ENCODE measurements at places on chromosomes 1 and 21.
A peak's percentile ranks its signal among the peaks of the same experiment; 100 is the strongest.

- DNase-seq, result peak; percentile 80
Measured at GRCh38 chr1:152141971-152142584, 16.9 kb downstream of the RPTN start.

DNA sequence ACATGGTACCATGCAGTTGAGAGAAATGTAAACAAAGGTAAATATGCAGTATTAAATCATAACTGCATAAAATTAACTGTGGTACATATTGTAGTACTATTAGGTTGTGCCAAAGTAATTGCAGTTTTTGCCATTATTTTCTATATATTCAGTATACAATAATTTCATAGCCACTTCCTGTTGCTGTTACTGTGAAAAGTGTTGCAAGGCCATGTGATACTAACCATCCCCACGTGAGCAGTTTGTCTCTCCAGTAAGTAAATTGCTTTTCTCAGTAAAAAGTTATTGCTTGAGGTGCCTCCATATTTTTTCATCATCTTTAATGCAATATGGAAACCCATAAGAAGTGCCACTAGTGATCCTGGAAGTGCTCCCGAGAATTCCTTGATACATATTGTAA lies 19.6 kb upstream of the METTL18 start:
- no peak for DNase-seq

DNA sequence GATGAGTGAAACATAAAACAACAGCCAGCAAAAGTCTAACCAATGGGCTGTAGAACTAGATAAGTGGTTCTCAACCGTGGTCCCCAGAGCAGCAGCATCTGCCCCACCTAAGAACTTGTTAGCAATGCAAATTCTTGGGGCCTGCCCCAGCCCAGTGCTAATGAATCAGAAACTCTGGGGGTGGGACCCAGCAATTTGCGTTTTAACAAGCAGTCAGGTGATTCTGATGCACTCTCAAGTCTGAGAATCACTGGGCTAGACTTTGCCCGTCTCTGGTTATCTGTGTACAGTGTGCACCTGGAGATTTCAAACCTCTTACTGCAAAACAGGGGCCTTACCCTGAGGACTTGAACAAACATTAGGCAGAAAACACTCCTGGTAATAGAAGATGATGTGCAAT lies 66.5 kb downstream of the PLXNA2 start:
- no peak for DNase-seq

DNA sequence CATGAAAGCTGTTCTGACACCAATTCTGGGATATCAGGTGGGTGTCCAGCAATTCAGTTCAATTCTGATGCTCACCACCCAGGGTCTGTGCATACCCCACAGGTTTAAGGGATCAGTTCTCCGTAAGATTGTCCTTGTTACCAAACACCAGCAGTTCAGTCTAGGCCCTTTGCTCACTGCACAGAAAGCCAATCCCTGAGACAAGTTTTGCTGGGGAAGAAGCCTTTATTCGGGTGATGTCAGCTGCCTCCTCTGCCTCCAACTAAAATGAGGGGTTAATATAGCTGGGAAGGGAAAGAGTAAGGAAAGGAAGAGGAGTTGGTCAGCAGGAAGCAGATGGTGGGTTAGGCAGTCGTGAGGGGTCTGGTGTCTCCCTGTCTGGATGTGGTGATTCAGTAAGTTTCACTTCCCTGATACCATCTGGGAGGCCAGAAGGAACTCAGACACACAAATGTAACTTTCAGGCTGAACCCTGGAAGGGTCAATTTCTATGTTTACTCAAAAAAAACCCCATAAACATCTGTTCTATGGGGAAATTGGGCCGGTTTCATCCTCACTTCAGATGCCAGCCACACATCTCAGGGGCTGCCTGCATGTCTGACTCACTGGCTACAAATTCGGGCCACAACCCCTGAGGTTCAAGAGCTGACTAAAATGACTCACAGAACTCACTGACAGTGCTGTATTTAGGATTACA lies 83.3 kb upstream of the PGBD5 start:
- DNase-seq, result no peak

DNA sequence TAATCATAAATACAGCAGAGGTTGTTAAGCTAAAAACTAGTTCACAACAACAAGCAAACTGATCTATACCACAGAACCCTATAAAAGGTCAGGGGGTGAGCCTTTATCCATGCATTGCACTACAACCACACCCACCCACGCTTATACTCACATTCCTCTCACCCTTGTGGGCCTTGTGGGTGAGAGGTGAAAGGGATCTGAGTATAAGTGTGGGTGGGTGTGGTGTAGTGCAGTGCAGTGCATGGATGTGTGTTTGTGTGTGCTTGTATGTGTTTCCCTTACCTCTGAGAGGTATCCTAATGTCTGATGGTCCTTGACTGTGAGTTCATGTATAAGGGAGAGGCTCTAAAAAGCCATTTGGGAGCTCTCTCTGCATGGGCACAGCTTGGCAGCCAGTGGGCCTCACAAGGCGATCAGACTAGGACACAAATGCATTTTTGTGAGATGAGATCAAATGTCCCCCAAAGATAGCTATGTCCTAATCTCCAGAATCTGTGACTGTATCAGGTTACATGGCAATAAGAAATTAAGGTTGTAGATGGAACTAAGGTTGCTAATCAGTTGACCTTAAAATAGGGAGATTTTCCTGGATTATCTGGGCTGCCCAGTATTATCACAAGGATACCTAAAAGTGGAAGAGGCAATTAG lies 95.5 kb upstream of the DPT start:
- no peak for DNase-seq

DNA sequence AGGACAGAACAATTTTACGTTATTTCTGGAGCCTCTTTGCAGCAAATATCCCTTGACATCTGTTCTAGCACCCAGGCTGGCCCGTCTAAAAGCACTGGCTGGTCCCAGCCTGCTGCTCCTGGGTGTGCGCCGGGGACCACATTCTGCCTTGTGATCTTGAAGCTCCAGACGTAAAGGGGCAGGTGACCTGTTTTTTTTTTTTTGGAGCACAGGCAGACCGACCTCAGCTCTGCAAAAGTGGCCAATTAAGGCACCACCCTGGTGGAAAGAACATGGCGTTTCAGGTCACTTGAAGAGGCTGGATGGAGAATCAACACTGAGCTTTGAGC lies 13.8 kb upstream of the CAMTA1 start:
- DNase-seq, result no peak

- no peak for DNase-seq
Measured at GRCh38 chr1:2942410-2942809, 78.9 kb upstream of the ACTRT2 start.

GRCh38 chr1:116680752-116681151 lies 13.2 kb upstream of the IGSF3 start:
- DNase-seq, result no peak

DNA sequence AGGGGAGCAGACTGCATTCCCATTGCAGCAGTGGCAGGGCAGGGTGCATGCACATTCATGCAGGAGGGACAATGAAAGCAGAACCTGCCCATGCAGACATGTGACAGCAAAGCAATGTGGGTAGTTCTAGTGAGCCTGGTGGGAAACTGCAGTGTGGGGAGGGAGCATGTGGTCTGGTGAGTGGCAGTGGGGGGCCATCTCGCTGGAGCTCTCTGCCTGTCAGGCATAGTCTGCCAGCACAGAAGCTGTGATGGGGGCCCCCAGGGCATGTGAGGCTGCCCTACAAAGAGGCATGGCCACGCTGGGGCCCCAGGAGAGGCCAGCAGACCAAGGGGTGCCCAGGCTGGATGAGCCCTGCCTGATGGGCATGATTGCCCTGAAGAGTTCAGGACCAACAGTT lies 579.7 kb downstream of the PTPRC start:
- no peak for DNase-seq

GRCh38 chr1:208942394-208943130 lies 641.0 kb upstream of the CAMK1G start:
- DNase-seq, result no peak

- no peak for DNase-seq
Measured at GRCh38 chr1:93758842-93759515, 77.3 kb upstream of the BCAR3 start.

GRCh38 chr1:32249831-32250525 lies 1.1 kb upstream of the LCK start:
- DNase-seq, result no peak

GRCh38 chr21:17472182-17472581 lies 40.7 kb upstream of the CXADR start:
- no peak for DNase-seq

GRCh38 chr1:222335586-222335985 lies 212.3 kb downstream of the HHIPL2 start:
- no peak for DNase-seq

DNA sequence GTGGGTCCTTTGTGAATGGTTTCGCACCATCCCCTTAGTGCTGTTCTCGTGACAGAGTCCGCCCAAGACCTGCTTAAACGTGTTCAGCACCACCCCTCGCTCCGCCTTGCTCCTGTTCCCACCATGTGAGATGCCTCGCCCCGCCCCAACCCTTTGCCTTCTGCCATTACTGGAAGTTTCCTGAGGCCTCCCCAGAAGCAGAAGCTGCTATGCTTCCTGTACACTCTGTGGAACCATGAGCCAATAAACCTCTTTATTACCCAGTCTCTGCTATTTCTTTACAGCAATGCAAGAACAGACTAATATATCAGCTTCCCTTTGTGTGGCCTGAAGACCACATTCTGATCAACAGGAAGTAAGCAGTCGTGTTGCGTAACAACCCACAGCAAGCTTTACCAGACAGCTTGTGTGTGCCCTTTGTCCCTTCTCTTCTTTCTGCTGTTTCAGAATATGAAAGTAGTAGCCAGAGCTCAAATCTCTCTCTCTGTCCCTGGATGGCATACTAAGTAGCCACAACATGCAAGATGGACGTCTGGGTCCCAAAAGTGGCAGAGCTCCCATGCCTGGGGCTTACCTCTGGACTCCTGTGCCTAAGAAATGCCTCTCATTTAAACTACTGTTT lies 14.1 kb downstream of the HENMT1 start:
- DNase-seq, result peak; percentile 90

GRCh38 chr1:248686815-248687214 lies 15.8 kb downstream of the OR14I1 start:
- DNase-seq, result no peak

DNA sequence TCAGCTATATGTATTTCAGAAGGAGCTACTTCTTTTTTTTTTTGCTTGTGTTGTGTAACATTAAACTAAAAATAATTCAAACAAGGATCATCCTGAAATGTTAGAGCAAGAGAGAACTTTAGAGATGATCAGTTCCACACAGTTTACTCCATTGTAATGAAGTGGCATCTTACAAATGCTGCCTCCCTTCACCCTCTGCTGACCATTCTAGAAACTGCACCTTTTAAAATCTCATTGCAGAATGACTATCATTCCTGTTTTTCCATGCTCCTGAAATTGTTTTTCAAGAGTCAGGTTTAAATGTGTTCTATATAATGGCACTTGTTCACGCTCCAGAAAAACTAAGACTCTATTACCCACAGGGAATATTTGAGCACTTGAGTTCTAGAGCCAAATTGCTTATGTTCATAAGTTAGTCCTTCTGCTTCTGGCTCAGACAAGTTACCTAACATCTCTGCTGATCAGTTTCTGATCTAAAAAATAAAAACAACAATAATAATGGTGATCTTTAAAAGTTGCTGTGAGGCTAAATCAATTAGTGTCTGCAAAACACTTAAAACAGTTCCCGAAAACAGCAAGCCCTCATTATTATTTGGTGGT lies 21.5 kb upstream of the SLC44A5 start:
- DNase-seq, result peak; percentile 48

DNA sequence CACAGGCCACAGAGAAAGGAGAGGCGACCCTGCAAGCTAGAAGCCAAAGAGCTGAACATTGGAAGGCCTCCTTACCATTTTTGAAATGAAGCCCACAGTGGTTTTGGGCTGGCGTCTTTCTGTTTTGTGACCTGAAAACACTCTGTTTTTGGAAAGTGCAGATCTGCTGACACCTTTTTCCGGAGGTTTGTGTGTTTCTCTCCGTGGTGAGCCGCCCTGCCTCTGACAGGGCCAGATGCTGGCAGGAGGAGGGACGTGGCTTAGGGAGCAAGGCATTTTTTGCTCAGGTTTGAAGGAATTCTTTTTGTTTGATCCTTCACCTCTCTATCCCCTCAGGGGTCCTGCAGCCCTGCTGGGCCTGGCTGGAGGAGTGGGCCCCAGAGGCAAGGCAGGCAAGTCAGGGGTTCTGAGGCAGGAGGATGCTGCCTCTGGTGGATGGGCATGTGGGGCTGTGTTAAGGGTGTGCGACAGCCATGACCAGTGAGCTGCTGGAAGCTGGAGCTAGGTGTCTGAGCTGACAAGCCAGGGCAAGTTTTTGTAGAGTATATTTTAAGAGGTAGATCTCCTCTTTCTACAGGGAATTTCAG lies 133.8 kb downstream of the CAMTA1 start:
- DNase-seq, result no peak

DNA sequence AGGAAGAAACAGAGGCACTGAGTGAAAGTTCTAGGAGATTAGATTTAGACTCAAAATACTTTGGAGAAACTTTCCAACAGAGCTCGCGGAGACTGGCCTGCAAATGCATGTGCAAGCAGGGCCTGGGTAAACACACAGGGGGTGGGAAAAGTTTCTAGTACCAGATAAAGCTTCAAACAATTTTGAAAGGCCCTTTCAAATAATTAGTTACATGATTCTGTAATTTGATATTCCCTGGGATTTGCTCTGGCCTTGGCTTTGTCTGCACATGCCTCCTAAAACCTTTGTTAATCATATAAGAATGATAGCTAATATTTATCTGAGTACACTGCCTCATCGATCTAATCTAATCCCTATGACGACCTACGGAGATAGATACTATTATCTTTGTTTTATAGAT lies 31.3 kb downstream of the VTCN1 start:
- DNase-seq, result no peak

GRCh38 chr21:28822486-28823335 lies 170.0 kb downstream of the LTN1 start:
- no peak for DNase-seq

GRCh38 chr1:151372058-151372934 lies at the start of gene SELENBP1:
SELENBP1 (minus strand) TSS chr1:151372705; CDS start chr1:151372641, 64 bp downstream.
- DNase-seq, result peak; percentile 70

- DNase-seq, result no peak
Measured at GRCh38 chr1:3103967-3104677, 35.1 kb downstream of the PRDM16 start.

DNA sequence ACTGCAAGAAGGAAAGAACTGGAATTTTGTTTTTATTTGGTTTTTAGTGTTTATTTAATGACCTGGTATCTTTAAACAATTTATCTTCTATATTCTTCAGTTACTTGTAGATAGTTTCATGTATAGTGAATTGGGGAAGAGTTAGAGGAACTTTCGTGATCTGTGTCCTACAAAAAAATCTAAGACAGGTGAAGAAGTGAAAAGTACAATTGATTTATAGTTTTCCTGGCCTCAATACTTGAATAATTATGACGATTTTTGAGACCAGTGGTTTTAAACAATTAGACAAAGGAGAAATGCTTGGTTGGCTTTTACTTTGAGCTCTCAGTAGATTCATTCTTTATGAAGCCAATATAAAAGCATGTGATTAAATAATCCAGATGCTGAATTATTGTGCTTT lies 7.5 kb downstream of the MIER1 start:
- no peak for DNase-seq

GRCh38 chr1:173223031-173223380 lies 15.9 kb upstream of the TNFSF4 start:
- no peak for DNase-seq
